ENCODE measurements at places on chromosomes 4 and X.

DNA sequence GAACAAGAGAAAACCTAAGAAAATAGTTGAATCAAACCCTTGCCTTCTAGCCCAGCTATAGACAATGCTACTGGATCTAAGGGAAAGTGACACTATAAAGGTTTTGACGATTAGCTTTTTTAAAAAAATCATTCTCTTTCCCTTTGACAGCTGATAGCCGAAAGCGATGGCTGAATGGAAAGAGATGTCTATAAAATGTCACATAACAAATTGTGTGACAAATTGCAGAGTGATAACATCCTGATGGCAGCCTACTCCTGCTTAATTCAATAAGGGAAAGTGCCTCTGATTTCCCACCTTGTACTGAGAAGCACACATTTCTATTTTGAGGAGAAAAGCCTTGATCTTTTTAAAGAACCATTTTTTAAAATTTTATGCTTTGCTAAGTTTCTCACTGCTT is 114.5 kb downstream of the SORBS2 start:
- DNase-seq, result no peak

GRCh38 chr4:161303551-161303950 is 860.2 kb downstream of the FSTL5 start:
- no peak for DNase-seq

- DNase-seq, result no peak
These were observed 342.3 kb upstream of the GRID2 start for GRCh38 chr4:91961504-91961903.

GRCh38 chrX:115232933-115233496 is 881 bp downstream of the LRCH2 start:
- DNase-seq, result no peak

DNA sequence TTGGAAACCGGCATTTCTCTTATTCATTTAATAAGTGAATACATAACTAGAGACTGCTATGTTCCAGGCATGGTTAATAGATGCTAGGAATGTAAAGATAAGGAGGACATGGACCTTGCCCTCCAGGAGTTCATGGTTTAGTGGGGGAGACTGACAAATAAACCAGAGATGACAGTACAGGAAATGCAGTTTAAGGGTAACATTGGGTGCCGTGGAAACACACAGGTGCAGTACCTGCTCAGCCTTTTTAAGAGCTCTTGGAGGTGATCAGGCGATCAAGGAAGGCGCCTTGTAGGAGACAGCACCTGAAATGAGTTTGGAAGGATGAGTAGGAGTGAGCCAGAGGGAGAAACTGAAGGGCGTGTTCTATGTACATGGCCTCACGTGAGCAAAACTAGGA is 145.8 kb downstream of the AASDH start:
- DNase-seq, result no peak

DNA sequence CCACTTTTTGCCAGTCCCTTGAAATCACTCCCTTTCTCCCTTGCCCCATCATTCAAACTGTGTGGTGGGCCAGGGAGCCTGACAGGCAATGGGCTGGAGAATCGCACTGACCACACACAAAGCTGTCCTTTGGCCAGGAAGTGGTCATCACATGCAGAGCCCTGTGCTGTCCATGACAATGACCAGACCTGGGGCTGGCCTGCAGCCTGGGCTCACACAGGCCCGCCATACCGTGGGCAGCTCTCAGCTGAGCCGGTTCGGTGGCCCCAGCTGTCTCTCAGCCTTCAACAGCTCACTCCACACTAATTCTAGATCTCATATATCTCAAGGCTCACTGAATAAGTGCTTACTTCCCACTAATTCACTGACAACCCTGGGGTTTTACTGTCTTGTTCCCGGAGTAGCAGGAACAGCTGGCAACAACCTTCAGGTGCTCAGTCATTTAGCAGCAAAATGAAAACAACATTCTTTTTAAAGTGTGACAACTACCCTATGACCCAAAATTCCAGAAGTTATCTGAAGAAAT is 48.0 kb downstream of the USP46 start:
- no peak for DNase-seq

- no peak for DNase-seq
These were observed 79.4 kb upstream of the FHL1 start for GRCh38 chrX:136067966-136068365.

- DNase-seq, result no peak
These were observed 24.9 kb downstream of the WDR1 start for GRCh38 chr4:10091531-10092181.

- DNase-seq, result no peak
These were observed 21.1 kb downstream of the ANXA5 start for GRCh38 chr4:121675715-121676114.

DNA sequence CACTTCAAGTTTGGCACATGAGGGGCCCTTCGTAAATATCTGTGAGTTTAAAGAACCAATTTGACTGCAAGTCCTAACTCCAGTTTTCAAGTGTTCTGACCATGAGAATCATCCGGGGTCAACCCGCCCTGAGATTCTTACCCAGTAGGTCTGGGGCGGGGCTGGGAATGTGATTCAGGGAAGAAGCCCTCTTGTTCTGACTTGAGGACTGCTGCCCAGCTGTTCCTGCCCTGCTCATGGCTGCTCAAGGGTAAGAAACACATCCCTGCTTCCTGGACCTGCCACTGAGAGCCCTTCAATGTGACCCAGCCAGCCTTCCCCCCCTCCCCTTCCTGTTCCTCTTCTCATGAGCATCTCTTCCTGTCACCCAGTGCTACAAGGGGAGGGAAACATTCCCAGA is 92.7 kb upstream of the PGRMC2 start:
- DNase-seq, result no peak

DNA sequence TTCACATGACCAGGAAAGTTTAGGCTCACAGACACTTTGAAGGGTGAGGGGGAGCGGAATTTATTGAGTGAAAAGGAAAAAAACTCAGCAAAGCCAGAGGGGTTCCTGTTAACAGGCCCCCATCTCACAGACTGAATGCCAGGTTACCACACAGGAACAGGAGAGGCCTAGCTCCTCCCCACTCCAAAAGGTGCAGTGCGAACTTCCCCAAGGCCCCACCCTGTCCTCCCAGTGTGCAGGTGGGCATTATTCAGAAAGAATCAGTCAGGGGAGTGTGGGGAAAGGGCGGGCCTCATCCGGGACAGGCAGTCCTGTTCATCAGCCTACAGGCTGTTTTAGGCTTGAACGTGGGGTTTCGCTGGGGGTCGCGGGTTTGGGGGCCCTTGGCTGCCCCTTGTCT is 4.0 kb downstream of the OTC start:
- no peak for DNase-seq

DNA sequence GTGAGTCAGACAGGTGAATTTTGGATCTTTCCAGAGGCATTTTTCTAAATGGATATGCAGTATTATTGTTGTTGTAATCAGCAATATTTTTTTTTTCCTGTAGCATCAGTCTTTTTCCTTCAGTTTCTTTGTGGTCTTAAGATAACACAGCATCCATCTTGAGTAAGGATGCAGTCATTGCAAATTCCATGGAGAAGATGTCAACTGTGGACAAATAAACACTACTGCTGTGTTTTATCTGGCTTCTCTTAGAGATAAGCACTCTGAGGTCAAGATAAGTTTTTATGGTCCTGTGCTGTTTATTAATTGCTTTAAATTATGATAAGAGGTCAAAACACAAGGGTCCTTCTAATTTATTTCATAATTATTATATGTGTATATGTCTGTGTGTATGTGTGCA is 1255.7 kb downstream of the ADGRL3 start:
- DNase-seq, result no peak

DNA sequence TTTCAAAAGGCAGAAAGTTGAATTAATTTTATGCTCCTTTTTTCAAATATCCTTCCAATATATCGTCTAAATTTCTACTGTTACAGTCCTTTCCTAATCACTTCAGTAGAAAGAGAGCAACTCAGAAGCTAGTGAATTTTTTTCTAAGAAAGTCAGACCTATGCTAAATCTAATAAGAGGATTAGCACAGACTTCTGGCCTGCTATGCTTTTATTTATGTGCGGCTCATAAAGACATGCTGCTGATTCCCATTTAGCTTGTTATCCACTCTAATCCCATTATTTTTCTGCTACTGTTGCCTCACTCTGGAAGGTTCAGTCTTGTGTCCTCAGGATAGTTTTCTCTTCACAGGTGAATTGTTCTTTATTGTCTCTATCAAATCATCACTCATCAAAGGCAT is 473.5 kb upstream of the FAM241A start:
- no peak for DNase-seq

Data from activated CD4-positive, alpha-beta T cell treated with anti-CD3 and anti-CD28 coated beads for 1 hour (primary cell).